ENCODE measurements at places on chromosomes 12 and 14.
A peak's percentile ranks its signal among the peaks of the same experiment; 100 is the strongest.

GRCh38 chr14:54652605-54653052 is 85.7 kb downstream of the SAMD4A start:
- DNase-seq = no peak

DNA sequence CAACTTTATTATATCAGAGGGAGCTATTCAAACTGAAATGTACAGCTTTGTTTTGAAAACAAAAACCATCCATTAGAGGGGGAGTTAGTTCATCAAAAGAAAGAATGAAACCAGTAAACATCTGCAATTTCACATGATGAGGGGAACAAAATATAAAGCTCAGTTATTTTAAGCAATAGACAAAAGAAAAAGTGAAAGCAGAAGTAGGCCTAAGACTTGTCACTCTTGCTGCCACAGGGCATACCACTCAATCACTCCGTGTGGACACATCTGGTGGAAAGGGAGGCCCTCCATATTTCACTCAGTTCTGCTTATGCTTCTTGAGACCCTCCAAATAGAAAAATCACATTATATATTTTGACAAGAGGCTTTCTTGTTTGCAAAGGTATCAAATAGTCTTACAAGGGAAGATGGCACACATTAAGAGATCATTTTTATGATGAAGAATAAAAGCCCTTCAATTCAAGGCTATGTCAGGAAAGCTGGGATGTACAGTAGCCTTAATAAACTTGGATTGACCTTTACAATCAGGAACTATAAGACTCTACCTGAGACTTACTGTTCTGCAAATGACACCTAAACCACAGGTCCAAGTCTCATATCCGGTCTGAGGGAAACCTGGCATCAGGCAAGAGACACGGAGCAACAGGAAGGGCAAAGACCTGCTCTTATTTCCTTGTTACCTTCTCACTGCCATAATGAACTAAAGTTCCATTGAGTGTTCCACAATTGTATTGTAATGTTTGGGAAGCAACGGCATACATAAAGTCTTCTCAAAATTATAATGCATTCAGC is 222.5 kb upstream of the GRIP1 start:
- DNase-seq = no peak

GRCh38 chr14:75607044-75607443 is 28.6 kb downstream of the FLVCR2 start:
- no peak for DNase-seq

- DNase-seq = no peak
Measured at GRCh38 chr14:40074169-40074568, 641.9 kb upstream of the FBXO33 start.

DNA sequence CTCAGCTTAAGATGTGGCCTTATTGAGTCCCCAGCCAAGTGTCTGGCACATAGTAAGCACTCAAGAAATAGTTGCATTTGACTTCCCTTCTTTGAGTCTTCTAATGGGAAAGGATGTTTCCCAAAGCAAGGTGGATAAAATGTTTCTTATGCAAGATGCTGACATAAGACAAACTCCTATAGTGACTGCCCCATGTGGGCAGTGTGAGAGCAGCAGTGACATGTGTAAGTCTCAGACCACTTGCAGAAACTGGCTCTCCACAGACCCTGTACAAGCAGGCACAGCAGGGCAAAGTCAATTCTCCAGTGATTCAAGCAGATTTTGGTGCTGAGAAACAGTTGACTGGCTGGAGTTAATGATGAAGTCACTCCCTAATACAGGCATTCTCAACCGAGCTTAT is 255.3 kb downstream of the ANO2 start:
- DNase-seq = peak; percentile 13
